ENCODE measurements at places on chromosomes 4 and X.
A peak's percentile ranks its signal among the peaks of the same experiment; 100 is the strongest.

DNA sequence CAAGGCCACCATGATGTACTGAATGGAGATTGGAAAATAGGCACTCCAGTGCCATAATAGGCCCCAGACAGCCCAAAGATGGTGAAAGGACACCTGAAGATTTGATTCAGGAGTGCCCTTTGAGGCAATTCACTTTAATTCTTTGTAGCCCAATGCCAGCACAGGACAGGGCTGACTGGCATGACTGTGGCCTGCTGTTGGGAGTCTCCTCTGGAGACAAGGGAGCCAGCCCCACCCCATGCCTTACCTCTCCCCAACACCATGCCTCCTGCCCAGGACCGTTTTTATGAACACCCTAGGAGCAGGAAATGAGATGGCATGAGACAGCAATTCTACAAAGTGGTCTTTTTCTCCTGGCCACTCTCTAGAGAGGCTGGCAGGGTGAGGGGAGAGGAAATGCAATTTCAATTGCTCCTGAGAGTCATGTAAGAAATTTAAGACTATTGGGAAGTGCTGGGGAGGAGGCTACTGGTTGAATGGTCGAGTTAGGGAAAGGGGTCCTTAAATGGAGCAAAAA, 94.2 kb upstream of the MAMLD1 start:
- DNase-seq: no peak

DNA sequence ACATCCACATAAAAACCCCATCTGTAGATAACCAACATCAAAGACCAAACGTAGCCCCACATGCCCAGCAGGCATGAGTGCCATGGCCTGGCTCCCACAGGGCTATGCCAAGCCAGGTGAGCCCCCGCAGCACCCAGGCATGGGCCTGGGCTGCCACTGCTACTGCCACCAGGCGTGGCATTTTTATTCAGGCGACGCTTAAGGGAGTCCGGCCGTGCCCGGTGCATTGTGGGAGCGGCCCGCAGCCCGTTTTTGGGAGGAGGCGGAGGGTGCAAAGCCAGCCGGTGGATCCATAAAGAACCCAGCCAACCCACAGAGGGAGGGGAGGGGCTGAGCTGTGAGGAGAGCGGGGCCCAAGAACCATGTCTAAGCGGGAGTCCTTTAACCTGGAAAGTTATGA, 205.9 kb downstream of the CHIC1 start:
- no peak for DNase-seq

DNA sequence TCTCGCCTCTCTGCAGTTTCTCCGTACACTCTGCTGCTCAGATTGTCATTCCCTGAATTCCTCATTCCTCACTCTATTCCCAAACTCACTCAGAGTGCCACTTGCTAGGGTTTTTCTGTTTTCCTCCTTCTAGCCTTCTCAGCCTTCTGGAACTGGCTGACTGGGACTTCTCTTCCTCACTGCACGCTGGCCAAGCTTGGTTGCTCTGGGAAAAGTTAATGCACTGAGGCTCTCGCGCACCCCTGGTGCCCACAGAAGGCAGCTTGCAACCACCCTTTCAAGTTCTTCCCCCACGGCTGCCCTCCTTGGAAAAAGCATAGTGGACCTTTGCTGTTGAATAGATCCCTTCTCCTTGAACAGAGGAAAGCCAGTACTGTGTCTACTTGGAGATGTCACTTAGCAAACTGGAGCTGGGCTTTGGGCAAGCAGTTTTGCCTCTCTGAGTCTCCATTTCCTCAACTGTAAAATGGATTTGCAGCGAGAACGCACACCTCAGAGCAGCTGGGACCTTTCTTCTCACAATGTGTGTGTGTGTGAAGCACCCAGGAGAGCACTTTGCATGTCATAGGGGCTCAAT, 6.0 kb upstream of the CCKAR start:
- no peak for DNase-seq

GRCh38 chr4:7973545-7973981, 33.9 kb upstream of the AFAP1 start:
- no peak for DNase-seq

GRCh38 chr4:58665649-58666048, 1555.5 kb upstream of the IGFBP7 start:
- DNase-seq: no peak

- no peak for DNase-seq
These were observed 163.5 kb downstream of the FAM47A start for GRCh38 chrX:33968611-33969010.

- no peak for DNase-seq
These were observed 30.7 kb downstream of the HMX1 start for GRCh38 chr4:8840816-8841455.

GRCh38 chrX:41720125-41720779, 3.7 kb upstream of the GPR82 start:
- DNase-seq: peak; percentile 25

GRCh38 chrX:112359906-112360305, 277.3 kb upstream of the TRPC5 start:
- DNase-seq: no peak

DNA sequence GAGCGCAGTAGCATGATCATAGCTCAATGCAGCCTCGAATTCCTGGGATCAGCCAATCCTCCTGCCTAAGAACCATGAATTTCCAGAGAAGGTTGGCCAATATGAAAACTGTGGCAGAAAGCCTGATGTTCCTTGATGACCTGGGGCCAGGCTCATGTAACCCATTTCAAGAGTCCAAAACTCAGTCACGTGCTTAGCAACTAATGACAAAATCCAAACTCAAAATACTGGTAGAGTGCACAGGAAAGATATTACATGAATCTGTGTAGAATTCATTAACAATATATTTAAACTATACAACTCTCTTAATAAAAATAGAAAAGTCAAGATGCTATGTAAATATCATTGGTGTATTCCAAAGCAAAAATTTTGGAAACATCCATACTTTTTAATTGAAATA, 265.7 kb upstream of the NDST3 start:
- no peak for DNase-seq

DNA sequence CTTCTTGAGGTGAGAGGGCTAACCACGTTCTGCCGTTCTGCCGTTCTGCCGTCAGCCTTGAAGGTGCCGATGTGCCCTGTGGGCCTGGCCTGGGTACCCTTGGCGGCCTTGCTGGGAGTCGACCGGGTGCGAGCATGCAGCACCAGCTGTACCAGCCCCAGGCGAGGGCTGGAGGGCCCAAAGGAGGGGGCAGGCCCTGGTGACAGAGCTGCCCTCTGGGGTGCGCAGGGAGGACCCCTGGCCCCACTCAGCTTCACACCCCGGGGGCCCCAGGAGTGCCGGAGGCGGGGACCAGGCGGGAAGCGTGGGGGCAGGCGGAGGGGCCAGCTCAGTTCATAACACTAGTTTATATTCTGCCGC, 22.1 kb downstream of the UVSSA start:
- no peak for DNase-seq

DNA sequence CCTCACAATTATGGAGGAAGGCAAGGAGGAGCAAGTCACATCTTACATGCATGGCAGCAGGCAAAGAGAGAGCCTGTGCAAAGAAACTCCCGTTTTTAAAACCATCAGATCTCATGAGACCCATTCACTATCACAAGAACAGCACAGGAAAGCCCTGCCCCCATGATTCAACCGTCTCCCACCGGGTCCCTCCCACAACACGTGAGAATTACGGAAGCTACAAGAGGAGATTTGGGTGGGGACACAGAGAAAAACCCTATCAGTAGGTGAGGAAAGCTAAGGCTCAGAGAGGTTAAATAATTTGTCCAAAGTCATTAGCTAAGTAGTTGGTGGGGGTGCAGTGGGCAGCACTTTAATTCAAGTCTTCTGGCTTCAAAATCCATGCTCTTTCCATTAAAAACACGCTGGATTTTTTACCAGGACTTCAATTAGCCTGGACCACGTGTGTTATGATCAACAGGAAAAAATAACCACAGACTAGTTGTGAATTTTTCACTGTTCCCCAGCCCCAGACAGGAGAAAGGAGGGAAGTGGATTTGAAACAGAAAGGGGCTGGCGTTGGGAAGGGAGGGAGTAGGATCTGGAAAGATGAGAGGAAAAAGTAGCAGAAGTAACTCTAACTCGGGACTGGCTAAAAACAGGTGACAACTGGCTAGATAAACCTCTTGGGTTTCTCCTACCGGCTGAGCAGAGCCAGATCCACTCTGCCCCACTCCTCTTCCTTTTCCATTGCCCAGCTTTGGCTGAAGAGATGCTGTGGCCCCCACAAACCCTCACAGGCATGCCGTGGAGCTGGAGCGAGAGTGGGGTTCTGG, 986 bp downstream of the MTMR8 start:
- no peak for DNase-seq

- no peak for DNase-seq
These were observed 130.2 kb downstream of the ENOX2 start for GRCh38 chrX:130772776-130773143.

DNA sequence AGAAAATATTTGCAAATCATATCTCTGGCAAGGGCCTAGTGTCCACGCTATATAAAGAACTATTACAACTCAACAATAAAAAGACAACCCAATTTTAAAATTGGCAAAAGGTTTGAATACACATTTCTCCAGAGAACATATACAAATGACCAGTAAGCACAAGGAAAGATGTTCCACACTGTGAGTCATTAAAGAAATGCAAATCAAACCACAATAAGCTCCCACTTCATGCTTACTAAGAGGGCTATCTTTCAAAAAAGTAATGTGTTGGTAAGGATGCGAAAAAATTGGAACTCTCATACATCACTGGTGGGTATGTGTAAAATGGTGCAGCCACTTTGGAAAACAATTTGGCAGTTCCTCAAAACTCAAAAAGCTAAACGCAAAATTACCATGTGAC, 884.0 kb upstream of the INTU start:
- DNase-seq: no peak

- DNase-seq: no peak
These were observed 33.7 kb downstream of the LAMTOR3 start for GRCh38 chr4:99860521-99860920.

DNA sequence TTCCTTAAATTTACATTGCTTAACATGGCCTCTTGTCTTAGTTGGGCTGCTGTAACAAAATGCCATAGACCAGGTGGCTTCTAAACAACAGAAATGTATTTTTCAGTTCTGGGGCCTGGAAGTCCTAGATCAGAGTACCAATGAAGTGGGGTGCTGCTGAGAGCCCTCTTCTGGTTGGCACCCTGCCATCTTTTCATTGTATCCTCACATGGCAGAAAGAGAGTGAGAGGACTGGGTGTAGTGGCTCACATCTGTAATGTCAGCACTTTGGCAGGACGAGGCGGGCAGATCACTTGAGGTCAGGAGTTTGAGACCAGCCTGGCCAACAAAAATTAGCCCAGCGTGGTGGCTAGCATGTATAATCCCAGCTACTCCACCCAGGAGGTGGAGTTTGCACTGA, 12.0 kb upstream of the KLB start:
- no peak for DNase-seq

GRCh38 chr4:169618286-169618685, 2.1 kb upstream of the CLCN3 start:
- DNase-seq: no peak

DNA sequence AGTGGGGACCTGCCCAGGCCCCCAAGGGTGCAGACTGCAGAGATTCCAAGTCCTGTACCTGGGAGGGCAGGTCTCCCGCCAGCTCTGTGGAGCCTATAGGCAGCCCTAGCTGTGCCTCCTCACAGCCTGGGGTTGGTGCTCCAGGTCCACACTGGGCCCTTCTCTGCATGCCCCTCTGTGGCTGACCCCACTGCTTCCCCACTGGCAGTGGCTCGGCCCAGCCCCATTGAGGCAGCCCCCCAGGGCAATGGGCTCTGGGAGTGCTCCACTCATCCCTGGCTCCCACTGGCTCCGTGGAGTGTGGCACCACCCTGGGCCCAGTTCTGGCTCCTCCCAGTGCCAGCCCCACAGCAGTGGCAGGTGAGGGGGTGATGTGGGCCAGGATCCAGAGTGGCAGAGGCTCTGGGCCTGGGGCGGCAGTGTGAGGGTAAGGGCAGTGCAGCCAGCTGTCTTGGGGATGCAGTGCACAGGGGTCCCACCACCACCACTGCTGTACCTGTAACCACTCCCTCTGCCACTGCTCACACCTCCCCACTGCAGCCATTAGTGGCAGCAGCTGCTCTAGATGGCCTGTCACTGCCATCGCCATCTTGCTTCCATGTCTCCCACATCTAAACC, 312.2 kb downstream of the GPM6A start:
- no peak for DNase-seq

GRCh38 chr4:13378973-13379759, 105.0 kb downstream of the RAB28 start:
- DNase-seq: no peak

DNA sequence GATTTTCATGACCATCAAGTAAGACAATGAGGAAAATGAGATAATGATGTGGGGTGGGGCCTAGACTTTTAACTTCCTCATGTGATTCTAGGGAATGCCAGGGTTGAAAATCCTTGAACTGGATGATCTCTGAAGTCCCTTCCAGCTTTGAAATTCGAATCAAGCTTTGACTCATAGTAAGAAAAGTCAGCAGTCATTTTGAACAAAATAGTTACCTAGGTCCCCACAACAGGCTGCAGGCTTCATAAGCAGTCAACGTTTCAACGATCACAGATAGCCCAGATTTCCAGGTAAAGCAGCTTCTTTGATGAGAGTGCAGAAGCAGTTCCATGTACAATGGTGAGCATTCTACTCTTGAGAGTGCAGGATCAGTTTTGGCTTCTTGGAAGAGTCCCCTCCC, 93.7 kb downstream of the GRIA3 start:
- DNase-seq: no peak

DNA sequence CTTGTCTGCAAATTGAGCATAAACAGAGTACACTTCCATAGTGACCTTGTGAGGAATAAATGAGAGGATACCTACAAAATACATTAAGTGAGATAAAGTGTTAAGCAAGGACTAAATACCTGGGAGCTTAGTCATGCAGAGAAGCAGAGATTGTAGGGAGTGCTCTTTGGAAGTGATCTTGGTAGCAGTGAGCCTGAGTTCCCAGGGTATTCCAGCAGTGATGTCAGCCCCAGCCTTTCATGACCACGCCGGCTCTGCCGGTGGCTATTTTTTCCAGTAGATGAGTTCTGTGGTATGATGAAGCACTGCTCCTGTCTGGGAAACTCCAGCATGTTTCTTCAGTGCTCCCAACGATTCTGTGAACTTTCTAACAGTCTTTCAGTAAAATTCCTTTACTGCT, 391.5 kb upstream of the IGFBP7 start:
- DNase-seq: no peak

DNA sequence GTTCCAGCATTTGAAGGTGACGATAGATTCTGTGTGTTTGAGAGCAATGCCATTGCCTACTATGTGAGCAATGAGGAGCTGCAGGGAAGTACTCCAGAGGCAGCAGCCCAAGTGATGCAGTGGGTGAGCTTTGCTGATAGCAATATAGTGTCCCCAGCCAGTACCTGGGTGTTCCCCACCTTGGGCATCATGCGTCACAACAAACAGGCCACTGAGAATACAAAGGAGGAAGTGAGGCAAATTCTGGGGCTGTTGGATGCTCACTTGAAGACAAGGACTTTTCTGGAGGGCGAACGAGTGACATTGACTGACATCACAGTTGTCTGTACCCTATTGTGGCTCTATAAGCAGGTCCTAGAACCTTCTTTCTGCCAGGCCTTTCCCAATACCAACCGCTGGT, 142.0 kb downstream of the PLS3 start:
- no peak for DNase-seq
